Fibroblast of the conjunctiva (primary cell): ENCODE measurements at places on chromosomes 5 and 9.

DNA sequence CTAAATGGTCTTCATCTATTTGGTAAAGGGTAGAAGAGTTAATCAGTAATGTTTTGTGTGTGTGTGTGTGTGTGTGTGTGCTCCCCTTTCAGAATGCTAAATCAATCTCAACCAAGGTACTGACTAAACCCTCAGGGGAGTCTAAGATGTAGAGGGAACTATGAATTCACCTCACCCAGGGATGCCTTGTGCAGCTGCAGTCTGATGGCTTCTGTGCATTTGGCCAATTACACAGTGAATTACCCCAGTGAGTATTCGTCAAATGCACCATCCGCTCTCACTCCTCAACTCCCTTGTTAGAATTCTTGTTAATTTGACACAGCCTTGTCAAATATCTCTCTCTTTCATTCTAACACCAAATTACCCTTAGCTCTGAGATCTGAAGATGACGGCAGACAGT is 234.6 kb downstream of the GABRB2 start:
- DNase-seq, result no peak

GRCh38 chr9:37995348-37995737 is 73.7 kb downstream of the SHB start:
- DNase-seq, result no peak

DNA sequence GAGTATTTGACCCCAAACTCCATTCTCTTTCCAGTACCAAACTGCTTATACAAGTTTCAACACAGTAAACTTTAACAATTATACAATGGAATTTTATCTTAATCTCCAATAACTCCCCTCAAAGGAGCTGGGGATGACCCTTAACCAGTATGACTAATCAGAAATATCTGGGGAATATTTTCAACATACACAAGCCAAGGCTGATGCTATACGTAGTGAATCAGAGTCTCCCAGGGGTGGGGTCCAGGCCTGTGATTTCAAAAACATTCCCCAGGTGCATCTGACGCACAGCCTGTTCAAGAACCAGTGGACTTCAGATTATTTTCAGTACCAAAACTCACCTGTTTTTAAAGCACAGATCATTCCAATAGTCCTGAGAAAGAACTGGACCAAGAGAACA is 11.8 kb upstream of the SEMA5A start:
- DNase-seq, result no peak

- DNase-seq, result no peak
Observed at GRCh38 chr9:25322142-25322541, 356.1 kb downstream of the TUSC1 start.

DNA sequence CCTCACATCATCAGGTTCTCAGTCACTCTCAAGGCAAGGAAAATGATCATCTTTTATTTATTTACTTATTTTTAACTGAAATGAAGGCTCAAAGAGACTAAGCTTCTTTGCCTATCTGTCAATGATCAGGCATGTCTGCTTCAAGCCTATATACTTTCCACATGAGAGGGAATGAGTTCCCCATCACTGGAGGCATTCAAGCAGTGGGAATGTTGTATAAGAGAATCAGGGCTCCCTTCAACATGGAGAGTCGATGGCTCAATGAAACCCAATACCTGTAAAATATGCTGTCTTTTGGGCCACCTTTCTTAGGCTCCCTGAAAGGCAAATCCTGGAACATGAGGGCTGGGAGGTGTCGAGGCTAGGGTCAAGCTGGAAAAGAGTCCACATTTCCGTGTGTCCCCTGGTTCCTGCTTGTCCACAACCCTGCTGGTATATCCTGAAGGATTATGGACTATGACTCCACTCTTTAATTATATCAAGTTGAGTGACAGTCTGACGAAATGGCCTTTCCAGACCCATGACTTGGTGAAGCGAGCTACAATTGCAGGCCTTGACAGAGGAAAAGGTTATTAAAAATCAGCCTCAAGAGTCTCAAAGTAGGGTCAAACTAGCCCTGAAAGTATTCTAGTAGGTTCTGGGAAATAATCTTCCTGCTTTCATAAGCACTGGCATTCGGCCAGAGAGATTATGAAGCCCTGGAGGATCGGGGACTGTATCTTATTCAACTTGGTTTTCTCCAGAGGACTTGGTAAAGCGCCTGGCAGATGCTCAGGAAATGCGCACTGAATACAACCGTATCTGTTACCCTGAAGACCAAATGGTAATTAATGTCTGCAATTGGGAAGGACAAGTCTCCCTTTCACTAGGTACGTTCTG is 145.9 kb upstream of the TBC1D2 start:
- no peak for DNase-seq

- no peak for DNase-seq
Observed at GRCh38 chr9:69314547-69314946, 10.5 kb upstream of the ENTREP1 start.

GRCh38 chr9:114170771-114171461 is 15.6 kb downstream of the COL27A1 start:
- DNase-seq, result no peak

GRCh38 chr9:113650207-113651131 is 186.9 kb downstream of the RGS3 start:
- no peak for DNase-seq

DNA sequence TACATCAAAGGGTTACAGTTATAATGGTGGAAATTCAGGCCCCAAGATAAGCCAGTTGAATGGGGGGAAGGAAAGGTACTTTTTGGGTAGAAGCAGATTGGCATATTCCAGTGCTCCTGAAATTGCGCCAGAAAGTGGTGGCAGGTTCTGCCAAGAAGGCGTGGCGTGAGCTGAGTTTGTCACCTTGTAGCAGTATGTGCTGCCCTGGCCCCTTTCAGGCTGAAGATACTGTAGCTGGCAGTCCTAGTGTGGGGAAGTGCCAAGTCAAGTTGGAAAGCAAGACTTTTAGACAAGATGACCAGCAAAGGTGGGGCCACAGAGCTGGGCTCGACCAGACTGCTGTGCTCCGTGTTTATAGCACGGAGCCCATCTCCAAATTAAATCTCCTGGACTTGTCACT is 133.6 kb upstream of the GLRA1 start:
- no peak for DNase-seq

- no peak for DNase-seq
Observed at GRCh38 chr9:133779081-133779480, 40.9 kb upstream of the SARDH start.

DNA sequence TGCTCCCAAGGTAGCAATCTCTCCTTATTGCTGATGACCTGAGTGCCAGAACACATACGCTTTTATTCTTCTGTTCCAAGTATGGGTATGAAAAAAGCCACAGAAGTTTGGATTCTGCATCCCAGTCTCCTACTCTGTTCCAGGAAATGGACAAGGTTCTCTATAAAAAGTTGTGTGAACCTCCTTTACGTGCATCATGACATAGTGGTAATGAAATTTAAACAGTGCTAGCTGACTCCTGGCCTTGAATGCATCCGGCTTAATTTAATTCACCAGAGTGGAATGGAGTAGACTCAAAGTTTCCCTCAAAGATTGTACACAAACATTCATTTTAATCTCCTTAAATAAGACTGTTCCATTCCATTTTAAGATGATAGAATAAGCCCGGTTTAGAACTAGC is 68.9 kb downstream of the LURAP1L start:
- DNase-seq, result no peak

- peak; percentile 77 for DNase-seq
Observed at GRCh38 chr9:16680975-16681651, 189.4 kb downstream of the BNC2 start.

DNA sequence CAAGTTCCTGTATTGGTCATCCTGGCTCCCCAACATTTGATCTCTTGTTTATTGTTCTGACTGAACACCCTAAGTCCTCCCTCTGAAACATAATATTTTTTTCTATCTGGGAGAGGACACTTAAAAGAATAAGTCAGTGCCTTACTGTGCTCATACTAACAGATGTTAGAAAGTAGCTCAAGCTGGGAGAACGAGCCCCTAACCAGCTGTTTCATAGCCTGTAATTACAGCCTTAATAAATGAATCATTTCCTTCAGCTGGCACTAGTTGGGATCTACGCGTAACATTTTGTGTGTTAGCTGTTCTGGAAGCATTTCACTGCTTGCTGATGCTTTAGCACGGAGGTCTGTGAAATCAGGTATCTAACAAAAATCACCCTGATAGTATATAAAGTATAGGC is 345.9 kb upstream of the RIOK2 start:
- peak; percentile 35 for DNase-seq

DNA sequence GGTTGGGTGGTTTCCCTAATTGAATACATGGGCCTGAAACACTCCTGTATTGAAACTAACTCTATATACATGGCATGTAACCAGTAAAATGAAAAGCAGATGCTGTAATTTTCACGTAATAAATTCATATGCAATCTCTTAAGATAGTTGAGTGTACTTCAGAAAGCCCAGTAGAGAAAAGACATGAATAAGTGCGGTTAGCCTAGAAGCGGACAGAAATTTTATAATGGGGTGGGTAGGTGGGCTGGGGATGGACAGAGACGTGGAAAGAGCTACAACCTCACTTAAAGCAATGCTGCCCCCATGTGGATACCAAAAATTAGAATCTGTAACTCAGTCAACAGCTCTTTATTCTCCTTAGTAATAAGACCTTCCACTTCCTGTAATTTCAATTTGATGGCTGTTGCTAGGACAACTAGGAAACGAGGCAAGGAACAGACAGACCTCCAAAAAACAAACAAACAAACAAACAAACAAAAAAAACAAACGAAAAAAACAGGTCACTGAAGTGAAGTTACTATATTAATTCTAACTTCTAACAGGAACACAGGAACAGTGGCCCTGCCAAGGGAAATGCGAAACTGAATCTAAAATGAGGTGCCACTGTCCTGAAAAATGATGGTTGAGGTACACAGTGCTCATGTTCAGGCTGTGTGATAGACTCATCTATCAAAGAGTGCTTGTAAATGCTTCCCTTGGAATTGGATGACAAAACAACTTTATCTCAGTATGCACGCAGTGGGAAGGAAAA is 103.4 kb upstream of the GNA14 start:
- peak; percentile 76 for DNase-seq

DNA sequence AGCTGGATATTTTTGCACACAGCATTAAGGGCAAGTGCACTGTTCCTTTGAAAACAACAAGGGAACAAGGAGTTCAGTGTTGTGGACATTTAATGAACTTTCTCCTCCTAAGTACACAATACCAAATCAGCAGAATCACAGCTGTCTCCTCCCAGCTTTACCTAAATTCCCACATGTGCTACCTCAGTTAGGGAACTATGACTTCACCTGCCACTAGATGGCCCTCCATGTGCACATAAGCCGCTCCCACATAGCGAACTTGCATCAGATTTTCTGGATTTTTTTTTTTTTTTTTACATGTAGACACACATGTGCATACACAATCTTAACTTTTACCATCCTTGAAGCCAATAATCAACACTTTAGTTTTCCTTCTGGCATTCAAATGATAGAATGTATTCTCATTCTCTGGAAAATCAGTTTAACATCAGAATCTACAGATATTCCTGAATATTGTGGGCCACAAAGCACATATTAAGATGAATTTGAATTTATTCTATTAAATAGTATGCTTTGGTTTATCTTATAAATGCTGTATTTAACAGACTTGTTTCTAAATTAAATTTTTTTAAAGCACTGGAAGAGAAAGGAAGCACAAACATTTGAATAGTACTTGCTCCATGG is 123.6 kb downstream of the PALM2AKAP2 start:
- peak; percentile 83 for DNase-seq

DNA sequence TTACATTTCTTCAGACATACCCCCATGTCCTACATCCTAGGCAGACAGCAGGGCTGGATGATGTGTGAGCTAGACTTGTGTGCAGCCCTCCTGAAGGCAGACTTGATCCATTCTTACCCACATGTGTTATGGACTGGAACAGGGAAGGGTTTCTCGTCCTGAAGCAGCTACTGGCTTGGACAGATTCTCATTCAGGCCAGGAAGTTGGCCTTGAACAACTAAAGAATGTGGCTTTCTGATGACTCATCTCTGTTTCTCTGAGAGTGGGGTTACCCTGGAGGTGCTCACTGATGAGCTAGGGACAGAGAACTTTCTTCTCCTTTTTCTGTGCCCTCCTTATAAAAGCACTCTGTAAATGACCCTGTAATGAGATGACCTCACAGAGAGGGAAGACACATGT is 246.5 kb downstream of the PCSK5 start:
- peak; percentile 17 for DNase-seq

- no peak for DNase-seq
Observed at GRCh38 chr5:141001844-141002604, 35.7 kb downstream of the PCDHAC2 start.

GRCh38 chr9:17472126-17472525 is 106.7 kb upstream of the SH3GL2 start:
- no peak for DNase-seq

DNA sequence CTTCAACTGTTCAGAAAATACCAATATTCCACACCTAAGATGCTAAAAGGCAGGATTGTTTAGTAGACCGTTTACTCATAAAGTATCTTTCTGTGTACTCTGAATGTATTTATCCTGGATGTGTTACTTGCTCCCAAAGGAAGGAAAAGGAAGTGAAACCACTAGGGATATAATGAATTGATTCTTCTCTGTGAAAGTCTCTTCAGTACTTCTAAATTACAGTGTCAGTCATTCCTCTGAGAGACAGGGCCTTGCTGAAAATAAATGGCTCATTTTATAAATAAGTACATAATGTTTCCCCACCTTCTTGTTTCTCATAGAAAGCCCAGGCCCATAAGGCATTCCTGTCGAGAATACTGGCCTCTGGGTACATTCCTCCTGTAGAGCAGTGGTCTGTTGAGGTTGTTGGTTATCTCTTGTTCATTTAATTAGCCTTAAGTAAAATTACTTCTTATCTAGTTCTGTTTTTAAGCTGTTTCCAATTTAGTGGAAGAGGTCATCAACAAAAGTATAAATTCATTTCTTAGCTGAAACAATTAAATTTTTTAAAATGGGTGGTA is 1.6 kb downstream of the HAPLN1 start:
- DNase-seq, result no peak

- no peak for DNase-seq
Observed at GRCh38 chr9:31372799-31373587, 1011.5 kb upstream of the ACO1 start.

GRCh38 chr5:109880907-109881685 is 191.4 kb downstream of the MAN2A1 start:
- no peak for DNase-seq

DNA sequence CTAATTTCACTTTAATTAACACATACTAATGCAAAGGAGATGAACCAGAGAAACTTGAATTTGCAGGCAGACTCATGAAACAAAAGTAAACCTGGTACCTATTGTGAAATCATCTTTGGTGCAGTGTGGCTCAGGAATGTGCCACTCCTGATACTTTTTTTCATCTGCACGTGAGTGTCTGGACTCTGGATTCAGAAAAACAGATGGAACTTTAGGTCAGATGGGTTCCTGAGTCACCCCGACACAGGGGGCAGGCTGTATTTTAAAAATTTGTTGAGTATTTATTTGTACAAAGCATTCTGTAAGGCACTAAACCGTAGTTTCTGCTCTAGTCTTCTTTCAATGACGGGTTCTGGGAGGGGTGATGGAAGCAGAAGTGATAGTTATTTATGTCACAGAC is 52.2 kb upstream of the TUT7 start:
- peak; percentile 31 for DNase-seq

- no peak for DNase-seq
Observed at GRCh38 chr9:137021568-137021978, 6.5 kb downstream of the ABCA2 start.
